ENCODE measurements at places on chromosomes 3 and 15. TPM values are rescaled to one million over a fixed set of nuclear protein-coding genes. Genes with fewer than 3 reads are reported as not detected.

DNA sequence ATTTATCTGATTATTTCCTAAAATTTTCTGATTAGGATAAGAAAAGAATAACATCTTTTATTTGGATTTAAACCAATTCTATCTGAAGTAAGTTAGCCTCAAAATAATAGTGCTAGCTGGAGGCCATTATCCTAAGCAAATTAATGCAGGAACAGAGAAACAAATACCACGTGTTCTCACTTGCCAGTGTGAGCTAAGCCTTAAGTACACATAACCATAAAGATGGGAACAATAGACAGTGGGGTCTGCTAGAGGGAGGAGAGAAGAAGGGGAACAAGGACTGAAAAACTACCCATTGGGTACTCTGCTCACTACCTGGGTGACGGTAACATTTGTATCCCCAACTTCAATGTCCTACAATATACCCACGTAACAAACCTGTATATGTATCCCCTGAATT lies 31.3 kb upstream of the LYSMD4 start:
- no peak for ATAC-seq

GRCh38 chr3:174331095-174331800 lies 527.9 kb upstream of the NAALADL2 start:
- no peak for ATAC-seq

GRCh38 chr3:20013396-20013795 lies 1.3 kb upstream of the PP2D1 start:
- no peak for ATAC-seq

DNA sequence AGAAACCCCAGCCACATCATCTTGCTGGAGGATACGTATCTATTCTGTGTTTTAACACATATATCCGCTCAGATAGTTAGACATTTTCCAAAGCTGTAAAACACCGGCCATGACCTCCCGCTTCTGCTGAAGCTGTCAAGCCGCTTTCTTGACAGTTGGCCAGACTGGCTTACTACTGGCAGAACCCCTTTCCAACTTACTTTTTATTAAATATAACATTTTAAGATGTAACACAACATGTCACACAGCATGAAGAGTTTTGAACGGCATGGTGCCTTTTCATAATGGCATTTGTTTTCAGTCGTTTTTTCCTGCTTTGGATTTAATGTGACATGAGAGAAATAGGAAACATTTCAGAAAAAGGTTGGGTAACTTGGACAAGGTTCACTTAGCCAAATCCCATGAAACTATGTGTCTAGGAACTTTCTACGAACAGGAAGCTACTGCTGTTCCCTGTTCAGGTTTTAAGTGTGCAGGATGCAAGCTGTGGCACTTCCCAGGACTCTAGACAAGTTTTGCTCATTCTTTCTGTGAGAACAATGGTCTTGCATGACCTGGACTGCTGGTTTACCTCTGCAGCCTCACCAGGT lies 281.4 kb downstream of the THSD4 start:
- no peak for ATAC-seq

GRCh38 chr3:157098121-157098822 lies 61.7 kb downstream of the CCNL1 start:
- ATAC-seq = peak; percentile 43

DNA sequence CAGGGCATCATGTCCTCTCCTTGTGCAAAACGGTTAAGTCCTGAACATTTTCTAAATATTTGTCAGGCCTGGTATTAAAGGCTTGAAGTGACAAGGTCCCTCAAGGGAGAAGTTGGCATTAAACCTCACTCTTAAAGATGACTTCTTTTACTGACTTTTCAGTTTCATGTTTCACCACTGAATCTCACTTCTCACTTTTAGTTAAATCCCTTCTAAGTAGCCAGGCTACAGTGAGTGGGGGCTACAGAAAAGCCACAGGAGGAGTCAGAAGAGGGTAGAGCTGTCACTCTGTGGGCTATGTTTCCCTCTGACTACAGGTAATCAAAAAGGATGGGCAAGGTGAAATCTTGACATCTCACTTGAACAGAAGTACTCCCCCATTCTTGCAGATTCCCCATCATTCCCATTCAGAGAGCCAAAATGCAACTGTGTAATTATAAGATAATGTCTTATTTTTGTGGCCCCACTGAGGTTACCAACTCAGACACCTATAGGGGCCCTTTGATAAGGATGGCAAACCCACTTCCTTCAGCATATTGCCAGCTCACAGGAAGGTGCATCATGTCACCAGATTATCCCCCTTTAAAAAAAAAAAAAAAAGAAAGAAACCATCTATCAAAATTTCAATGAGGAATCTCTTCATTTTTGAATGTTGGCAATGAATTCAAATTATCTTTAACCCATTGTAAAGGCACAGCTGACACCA lies 790.1 kb upstream of the CFAP20DC start:
- ATAC-seq = peak; percentile 91

DNA sequence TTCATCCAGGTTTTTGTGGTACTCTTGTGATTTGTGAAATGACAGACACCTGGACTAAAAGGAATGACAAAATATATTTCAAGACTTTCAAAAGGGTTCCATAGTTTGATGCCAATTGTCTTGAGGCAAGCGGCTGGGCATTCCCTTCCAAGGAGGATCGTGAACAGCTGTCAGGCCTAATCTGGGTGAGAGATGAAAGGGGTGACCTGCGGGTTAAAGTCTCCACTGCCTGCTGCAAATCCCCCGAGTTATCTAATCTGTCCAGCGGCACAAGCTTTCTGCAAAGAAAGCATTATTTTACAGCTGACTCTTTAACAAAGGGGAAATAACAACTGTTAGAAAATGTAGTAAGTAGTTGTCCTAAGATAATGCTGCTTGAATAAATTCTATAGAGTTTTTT lies 128.7 kb upstream of the MB21D2 start:
- no peak for ATAC-seq

GRCh38 chr3:45309876-45310275 lies 78.5 kb upstream of the LARS2 start:
- no peak for ATAC-seq

DNA sequence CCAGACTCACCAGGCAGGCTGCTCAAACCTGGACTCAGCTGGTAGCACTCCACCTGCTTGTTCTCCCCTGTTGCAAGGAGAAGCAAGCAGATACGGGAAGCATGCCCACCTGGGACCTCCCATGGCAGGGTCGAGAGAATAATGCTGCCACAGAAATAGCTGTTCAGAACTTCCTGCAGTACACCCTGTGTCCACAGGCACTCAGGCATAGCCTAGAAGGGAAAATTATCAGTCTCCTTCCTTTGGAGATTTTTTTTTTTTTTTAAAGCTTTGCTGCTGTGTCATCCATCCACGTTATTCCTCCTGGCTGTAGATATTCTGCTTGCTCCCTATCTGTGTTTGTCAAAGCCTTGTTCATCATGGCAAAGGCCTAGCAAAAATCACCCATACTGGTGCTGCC lies 32.7 kb upstream of the RPS17 start:
- no peak for ATAC-seq

Gene FEZF2
- total RNA-seq = not detected

- no peak for ATAC-seq
Observed at GRCh38 chr3:64426551-64426950, 201.3 kb upstream of the PRICKLE2 start.

DNA sequence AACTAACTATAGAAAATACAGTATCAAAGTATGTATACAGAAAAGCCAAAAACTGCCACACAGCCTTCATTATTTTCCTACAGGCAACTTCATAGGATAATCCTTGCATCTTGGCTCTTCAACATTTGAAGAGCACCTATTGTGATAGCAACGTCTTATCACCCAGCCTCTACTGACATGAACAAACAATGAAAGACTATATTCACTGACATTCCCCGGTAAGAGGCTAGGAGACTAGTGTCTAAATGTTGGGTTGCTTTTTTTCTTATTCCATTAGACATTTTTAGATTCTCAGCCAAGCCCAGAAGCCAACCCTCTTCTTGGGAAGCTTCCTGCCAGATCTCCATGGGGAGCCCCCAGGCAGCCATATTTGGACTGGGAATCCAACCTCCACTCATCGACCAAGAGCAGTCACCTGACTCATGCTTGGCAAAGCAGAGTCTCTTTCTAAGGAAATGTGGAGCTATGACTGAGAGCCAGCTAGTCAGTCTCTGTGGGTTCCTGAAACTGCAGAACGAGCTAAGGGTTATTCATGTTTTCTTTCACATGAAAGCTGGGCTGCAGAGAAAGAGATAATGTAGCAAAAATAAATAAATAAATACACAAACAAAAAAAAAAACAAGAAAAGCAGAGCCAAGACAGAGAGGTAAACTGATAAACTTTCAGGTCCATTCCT lies 227.5 kb downstream of the MAGI1 start:
- no peak for ATAC-seq

DNA sequence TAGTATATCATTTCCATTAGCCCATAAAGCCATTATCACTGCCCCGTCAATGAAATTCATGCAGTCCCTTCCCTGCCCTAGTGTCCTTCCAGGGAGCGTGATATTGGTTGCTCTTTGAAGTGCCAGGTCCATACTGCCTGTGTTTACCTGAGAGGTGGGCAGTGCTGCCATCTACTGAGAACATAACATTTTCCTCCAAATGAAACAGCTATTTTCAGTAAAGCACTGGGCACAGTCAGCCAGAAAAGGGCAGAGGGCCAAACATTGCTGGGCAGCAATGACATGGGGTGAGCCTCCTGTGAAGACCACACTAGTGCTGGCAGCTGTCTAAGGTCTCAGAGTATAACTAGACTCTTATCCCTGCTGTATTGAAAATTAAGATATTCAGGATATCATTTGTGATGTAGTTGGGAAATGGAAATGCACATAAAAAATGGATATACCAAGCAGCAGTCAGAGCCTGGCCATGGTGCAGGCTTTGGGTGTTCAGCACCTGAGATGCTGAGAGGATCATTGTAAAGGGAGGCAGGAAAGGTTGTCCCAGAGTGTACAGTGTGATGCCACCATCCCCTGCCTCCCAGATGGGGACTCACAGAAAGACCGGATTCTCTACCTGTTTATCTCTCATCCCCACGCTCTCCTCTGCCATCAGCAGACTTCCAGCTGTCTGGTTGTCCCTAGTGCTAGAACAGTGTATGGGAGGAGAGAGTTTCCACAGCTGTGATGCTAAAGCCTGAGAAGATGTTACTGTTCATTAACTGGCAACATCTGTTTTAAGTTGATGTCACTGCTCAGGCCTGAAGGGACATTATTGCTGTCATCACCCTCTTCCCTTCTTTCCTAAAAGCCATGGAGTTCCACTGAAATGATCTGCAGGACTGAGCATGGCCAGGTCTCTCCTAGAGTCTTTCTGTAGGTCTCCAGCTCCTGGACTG lies 108.8 kb downstream of the ARNT2 start:
- ATAC-seq = no peak

GRCh38 chr3:12473511-12473910 lies 10.8 kb upstream of the TSEN2 start:
- peak; percentile 59 for ATAC-seq

Gene PPM1L
- total RNA-seq = 3.1 TPM

DNA sequence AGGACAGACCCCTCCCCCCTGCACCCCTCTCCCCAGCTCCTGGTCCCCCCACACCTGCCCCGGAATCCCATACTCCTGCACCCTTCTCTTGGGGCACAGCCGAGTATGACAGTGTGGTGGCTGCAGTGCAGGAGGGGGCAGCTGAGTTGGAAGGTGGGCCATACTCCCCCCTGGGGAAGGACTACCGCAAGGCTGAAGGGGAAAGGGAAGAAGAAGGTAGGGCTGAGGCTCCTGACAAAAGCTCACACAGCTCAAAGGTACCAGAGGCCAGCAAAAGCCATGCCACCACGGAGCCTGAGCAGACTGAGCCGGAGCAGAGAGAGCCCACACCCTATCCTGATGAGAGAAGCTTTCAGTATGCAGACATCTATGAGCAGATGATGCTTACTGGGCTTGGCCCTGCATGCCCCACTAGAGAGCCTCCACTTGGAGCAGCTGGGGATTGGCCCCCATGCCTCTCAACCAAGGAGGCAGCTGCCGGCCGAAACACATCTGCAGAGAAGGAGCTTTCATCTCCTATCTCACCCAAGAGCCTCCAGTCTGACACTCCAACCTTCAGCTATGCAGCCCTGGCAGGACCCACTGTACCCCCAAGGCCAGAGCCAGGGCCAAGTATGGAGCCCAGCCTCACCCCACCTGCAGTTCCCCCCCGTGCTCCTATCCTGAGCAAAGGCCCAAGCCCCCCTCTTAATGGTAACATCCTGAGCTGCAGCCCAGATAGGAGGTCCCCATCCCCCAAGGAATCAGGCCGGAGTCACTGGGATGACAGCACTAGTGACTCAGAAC lies 9.8 kb downstream of the MAP1A start:
- ATAC-seq = no peak

- peak; percentile 60 for ATAC-seq
Observed at GRCh38 chr15:38254051-38254883, 1.6 kb downstream of the SPRED1 start.

- ATAC-seq = no peak
Observed at GRCh38 chr15:80450811-80451321, 46.7 kb downstream of the ARNT2 start.

- no peak for ATAC-seq
Observed at GRCh38 chr3:37450561-37450960, 276.2 kb upstream of the LRRFIP2 start.

Gene LPP
- total RNA-seq = 46.6 TPM

- ATAC-seq = no peak
Observed at GRCh38 chr15:40498418-40498817, 27.6 kb downstream of the CHST14 start.

DNA sequence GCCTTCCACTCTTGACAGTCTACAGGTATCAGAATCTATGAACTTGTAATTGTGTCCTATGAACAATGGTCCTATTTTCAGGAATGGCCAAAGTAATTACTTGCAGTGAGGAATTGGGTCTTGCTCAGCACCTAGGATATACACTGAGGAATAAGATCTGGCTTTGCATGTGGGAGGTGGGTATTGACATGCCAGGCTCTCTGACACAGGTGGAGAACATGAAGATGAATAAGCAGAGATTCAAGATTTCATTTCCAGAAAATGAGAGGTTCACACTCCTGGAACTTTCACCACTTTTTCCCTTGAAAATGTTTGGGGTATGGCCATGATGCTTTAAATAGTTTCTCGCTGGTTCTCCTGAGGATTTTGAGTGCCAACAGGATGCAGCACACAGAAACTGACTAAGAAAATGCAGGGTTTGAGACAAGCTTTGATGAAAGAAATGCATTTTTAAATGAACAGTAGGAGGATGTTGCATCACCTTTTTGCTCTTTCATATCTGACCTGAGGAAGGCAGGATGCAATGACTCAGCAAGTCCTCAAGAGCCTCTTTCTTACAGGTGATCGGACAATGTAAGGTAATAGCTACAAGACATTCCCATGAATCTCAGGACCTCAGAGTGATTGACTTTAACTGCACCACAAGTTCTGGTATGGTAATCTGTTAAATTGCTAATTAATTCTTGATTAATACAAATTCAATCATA lies 3.7 kb downstream of the HRG start:
- peak; percentile 62 for ATAC-seq

DNA sequence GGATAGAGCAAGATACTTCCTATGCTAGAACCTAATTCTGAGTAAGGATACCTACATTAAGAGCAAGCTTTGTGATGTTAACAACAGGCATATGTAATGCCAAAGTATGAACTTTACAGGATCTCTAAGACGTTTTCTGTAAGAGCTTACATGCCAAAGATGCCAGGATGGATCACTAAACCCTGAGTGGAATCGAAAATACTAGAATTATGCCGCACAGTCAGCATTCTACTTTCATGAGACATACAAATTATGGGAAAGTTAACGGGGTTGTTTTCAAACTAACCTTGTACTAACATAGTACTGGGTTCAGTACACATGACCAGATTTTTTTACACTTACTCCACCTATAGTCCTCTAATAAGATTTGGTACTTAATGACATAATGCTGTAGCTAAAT lies 55.1 kb downstream of the AAGAB start:
- ATAC-seq = peak; percentile 9

Measured in activated T-helper 17 cell treated with anti-CD3 and anti-CD28 coated beads, Interleukin-2, amount 50 U/mL, for 72 hours (primary cell).